ENCODE measurements at places on chromosomes 16 and 17. TPM values are rescaled to one million over a fixed set of nuclear protein-coding genes. Genes with fewer than 3 reads are reported as not detected.

Gene TSNAXIP1
- 0.56 TPM for total RNA-seq

Gene TMEM220
- 8.6 TPM for total RNA-seq

DNA sequence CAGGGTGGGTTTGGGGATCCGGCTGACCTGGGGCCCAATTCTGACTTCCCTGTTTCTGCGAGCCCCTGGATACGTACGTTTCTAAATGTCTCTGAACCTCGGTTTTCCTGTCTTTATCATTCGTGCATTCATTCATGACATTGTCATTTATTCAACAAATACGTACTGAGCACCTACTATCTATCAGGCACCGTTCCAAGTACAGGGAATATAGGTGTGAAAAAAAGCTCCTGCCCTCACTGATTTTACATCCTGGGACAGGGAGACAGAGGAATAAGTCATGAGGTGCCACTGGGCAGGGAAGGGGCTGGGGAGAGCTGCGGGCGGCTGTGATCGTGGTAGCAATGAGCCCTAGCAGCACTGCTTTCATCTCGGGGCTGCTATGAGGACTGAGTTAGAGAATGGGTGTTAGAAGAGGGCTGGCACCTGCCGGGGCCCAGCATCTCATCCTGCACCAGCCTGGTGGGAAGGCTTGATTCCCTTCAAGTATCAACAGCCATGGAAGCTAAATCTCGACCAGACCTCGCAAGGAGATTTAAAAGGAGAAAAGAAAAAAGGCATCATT, 88.3 kb upstream of the DNAH17 start:
- no peaks in the 10 kb centered on the region for H3K36me3 ChIP-seq
- no peak for DNase-seq
- H3K27me3 ChIP-seq, result no peaks in the 10 kb centered on the region

GRCh38 chr17:1908699-1909309, 79.0 kb downstream of the RPA1 start:
- DNase-seq, result peak; percentile 41
- peak overlapping the region; percentile 18 for H3K4me3 ChIP-seq
- no peaks in the 10 kb centered on the region for H3K36me3 ChIP-seq
- peaks cover 13% of the 10 kb centered on the region for H3K27me3 ChIP-seq

GRCh38 chr17:81116704-81117103, 48.6 kb upstream of the PVALEF start:
- H3K36me3 ChIP-seq, result no peaks in the 10 kb centered on the region
- H3K4me3 ChIP-seq, result no peak overlapping the region
- DNase-seq, result no peak

DNA sequence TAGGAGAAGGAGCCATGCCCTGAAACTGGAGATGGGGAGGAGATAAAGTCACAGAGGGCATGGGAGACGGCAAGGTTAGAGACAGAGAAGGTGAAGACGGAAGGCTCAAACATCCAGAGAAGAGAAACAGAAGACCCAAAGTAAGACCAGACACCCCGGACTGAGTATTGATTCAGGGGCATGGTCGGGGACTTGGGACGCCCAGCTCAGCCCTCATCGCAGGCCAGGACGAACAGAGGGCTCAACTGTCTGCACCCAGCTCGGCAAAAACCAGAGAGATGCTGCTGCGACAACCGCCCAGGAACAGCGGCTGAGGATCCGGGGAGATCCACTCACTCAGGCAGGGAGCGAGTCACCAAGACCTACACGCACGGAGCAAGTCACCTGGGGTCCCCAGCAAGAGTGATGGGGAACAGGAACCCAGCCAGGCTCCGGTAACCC, 999 bp downstream of the XYLT1 start:
- peak overlapping the region; percentile 57 for H3K4me3 ChIP-seq
- DNase-seq, result no peak
- peaks cover 20% of the 10 kb centered on the region for H3K4me1 ChIP-seq
- H3K36me3 ChIP-seq, result no peaks in the 10 kb centered on the region

All from gastrocnemius medialis (tissue), 4 donors.